ENCODE measurements at places on chromosomes 2 and 18.

GRCh38 chr2:268323-268722 lies 3.6 kb downstream of the ACP1 start:
- DNase-seq, result no peak

DNA sequence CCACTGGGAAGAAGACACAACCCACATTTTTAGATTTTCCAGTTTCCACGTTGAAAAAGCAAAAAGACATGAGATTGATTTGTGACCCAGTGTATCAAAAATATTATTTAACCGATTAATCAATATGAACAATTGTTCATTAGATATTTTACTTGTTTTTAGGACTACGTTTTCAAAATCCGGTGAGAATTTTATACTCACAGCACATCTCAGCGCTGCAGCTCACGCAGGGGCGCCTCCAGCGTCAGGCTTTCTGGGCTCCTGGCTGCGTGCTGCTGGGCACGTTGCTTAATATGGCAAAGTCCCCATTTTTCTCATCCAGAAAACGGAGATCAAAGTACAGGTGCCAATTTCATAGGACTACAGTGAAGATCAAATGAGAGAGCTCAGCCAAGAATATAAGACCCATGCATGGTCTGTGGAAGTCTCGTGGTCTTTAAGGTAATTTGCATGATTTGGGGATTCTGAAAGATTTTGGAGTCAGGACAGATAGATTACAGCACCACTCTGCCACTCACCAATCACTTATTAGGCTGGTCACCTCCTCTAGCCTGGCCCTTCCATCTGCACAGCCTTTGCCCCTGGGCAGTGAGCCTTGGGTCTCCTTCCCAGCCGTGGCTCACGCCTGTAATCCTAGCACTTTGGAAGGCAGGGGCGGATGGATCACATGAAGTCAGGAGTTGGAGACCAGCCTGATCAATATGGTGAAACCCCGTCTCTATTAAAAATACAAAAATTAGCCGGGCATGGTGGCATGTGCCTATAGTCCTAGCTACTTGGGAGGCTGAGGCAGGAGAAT lies 36.2 kb downstream of the PTPN18 start:
- DNase-seq, result no peak

DNA sequence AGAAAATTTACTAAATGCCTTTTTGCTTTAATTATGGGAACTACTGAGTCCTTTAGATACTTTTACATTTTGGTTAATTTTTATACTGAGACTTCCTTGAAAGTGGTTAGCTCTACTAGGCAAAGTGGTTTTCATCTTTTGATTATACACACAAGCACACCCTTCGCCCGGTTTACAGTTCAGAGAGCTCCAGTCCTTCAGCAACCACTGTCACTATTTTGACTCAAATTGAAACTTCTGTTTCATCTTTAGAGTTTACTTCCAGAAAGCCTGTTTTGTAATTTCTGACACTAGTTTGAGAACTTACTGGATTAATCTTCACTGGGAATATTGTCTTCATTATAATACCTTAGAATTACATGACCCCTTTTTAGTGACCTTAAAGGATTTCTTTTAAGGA lies 140.3 kb upstream of the FOSL2 start:
- DNase-seq, result no peak

DNA sequence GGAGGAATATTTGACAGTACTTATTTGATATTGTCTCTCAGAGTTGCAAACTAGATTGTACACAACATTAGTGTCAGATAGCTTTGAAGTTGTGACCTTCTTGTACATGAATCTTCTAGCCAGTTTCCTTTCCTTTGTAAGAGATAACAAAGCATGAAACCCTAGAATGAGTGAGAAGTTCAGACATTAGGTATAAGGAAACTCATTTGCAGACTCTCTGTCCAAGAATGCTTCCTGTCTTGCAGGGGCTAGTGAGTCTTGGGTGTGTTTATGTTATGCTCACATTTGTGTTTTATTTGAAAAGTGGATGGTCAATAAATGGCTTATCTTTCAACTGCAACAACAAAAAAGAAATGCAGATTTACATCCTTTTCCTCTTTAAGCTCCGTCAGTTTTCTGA lies 1.4 kb downstream of the BOD1L2 start:
- DNase-seq, result no peak

- no peak for DNase-seq
These were observed 270.8 kb upstream of the EPAS1 start for GRCh38 chr2:46026431-46026830.

- DNase-seq, result no peak
These were observed 53.9 kb downstream of the KCTD18 start for GRCh38 chr2:200455958-200456421.

DNA sequence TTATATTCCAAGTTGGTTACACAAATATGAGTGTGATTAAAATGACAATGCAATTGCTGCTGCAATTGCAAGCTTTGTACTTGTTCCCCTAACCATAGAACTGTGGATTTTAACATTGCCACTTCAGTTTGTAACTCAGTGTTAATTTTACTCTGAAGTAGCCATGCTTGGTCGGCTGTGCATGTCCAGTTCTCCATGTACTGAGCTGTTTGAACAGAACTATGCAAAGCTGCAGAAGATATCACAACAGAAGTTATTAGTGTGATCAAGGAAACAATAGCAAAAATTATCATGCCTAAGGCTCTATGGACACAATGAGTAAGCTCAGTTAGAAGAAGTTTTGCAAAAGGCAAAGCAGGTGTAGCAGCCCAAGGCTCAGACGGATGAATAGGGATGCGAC lies 45.3 kb downstream of the CXCR4 start:
- no peak for DNase-seq

GRCh38 chr2:195727106-195727505 lies 70.1 kb downstream of the SLC39A10 start:
- no peak for DNase-seq

DNA sequence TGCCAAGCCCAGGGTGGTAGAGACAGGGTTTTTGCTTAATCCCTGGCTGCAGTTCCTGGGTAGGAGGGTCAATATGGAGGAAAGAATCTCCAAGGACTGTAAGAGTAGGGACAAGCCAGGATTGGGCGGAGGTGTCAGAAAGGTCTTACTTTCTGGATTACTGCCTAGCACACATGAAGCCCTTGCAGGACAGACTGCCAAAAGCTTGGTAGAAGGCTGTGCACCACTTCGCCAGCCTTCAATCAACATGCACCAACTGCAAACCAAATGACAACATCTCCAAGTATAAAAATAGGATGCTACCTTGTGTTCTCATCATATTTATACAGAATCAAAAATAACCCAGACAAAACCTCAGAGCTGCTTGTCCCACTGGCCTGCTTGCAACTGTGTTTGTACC lies 3.7 kb downstream of the ZNF142 start:
- DNase-seq, result no peak

GRCh38 chr18:2536063-2536462 lies 35.2 kb downstream of the METTL4 start:
- no peak for DNase-seq

- no peak for DNase-seq
These were observed 73.9 kb upstream of the RPL31 start for GRCh38 chr2:100928235-100928634.

DNA sequence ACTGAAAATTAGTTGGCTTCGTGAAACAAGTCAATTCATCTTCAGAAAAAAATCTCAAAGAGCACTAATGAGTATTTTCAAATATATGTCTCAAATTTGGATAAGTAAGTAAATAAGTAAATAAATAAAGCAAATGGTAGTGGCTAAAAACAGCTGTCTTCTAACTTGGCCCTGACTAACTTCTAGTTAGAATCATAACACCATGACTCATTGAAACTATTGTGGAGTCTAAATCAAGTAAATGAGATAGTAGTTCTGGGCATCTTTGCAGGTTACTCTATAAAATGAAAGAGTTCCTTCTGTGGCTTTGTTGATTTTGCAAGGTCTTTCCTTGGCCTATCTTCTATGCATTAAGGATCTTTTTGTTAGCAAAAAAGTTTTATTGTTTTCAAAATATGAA lies 110.7 kb downstream of the SLC8A1 start:
- no peak for DNase-seq

DNA sequence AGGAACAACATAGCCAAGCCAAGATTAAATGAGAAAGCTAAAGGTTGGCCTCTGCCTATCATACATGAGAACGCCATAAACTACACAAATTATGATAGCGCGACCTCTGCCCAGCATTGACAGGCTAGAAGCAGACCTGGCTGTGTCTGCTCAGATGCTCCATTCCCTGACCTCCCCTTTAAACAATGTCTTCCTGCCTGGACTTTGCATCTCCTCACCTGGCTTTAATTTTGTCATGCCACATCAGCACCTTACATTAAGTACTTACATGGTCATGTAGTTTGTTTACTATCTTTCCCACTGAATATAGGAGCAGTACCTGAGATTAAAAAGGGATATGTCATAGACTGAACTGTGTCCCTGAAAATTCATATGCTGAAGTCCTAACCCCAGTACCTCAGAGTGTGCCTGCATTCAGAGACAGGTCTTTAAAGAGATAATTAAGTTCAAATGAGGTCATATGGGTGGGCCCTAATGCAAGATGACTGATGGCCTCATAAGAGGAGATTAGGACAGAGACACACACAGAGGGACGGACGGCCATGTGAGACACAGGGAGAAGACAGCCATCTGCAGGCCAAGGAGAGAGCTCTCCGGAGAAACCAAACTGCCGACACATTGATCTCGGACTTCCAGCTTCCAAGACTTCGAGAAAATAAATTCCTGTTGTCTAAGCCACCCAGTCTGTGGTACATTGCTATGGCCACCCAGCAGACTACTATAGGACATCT lies 103.7 kb downstream of the BIN1 start:
- no peak for DNase-seq

- no peak for DNase-seq
These were observed 16.4 kb upstream of the KIAA2012 start for GRCh38 chr2:202056611-202057010.

DNA sequence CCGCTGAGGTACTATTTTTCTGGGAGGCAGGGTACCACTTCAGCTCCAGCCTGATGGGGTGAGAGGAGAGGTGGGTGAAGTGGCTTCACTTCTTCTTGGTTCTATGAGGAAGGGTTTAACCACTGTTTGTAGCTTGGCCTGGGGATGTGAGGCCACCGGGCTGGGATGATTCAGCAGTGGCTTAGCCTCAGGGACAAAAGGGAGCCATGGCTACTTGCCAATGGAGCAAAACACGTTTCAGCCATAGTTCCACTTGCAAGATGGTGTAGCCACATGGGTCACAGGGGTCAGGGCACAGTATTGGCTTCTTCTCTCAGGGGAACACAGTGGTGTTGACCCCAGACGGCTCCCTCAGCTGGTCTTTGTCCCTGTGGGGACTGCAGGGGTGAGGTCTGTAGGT lies 14.9 kb downstream of the ZDBF2 start:
- no peak for DNase-seq

- no peak for DNase-seq
These were observed 39.0 kb downstream of the MBP start for GRCh38 chr18:77093586-77093985.

DNA sequence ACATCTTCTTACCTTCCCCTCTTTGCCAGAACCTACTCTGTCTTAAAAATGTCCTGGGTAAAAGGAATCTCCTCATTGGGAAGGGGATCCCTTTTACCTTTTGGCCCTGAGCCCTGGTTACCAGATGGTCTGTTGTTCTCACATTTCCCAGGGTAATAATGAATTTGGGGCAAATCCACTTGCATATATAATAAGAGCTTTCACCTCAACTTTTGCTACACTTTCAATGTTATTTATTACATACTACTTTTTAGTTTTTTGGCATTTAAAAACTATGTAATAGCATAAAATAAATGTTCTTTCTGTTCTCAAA lies 15.0 kb downstream of the CERS6 start:
- DNase-seq, result no peak

DNA sequence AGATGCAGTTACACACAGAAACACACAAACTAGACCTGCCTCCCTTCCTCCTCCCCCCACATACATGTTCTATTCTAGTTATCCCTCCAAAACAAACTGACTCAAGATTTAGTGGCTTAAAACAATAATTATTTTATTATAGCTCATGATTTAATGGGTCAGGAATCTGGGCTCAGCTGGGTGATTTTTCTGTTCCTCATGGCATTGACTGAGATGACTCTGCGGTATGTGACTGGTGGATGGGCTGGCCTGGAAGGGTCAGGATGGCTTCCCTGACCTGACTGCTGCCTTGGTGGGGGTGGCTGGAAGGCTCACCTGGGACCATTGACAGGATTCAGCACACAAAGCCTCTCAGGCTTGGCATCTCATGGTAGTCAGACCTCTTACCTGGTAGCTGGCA lies 33.7 kb upstream of the NTSR2 start:
- DNase-seq, result no peak

- DNase-seq, result no peak
These were observed 38.3 kb upstream of the PEX13 start for GRCh38 chr2:60979231-60979630.

- no peak for DNase-seq
These were observed 640 bp downstream of the ROCK2 start for GRCh38 chr2:11343650-11344341.

DNA sequence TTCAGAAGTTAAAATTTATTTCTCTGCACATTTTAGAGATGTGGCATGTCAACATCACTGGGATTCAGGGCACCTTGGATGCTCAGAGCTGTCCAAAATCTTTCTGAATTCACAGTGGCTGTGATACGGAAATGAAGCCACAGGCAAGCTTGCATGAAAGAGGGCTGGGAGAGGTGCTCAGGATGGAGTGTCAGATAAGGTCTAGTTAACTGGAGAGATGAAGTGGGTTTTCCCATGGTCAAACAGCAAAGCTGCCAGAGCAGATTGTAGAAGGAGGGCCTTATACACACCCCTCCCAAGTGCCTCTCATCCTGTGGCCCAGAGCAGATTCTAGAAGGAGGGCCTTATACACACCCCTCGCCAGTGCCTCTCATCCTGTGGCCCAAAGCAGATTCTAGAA lies 286.8 kb upstream of the PXDN start:
- no peak for DNase-seq

DNA sequence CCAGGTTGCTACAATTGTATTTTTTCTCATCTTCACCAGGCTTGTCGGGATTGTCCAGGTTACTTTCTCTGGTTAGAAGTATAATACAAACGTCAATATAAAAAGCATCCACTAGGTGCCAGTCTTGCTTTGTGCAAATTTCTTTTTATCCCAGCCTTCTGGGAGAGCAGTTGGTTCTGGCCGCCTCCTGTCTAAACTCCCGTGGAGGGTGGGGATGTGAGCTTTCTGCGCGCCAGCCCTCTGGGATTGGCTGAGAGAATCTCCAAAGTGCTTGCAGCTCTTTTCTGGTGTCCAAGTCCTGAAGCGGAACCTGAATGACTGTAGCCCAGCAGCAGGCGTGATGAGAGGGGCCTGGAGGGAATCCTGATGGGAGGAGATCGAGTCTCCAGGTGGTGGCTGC lies 22.4 kb upstream of the TOGARAM2 start:
- peak; percentile 28 for DNase-seq

GRCh38 chr18:58381676-58382411 lies 247.0 kb downstream of the ALPK2 start:
- DNase-seq, result no peak

- DNase-seq, result no peak
These were observed 34.8 kb downstream of the SF3B1 start for GRCh38 chr2:197399887-197400540.

GRCh38 chr2:233531955-233532354 lies 34.6 kb downstream of the USP40 start:
- DNase-seq, result no peak
